HT1080 (cell line): ENCODE measurements at places on chromosomes 2 and 18. TPM values are rescaled to one million over a fixed set of nuclear protein-coding genes. Genes with fewer than 3 reads are reported as not detected.

UGT1A4 gene
- not detected in 2 replicates for total RNA-seq

RIT2 gene
- total RNA-seq: not detected in 2 replicates

DNA sequence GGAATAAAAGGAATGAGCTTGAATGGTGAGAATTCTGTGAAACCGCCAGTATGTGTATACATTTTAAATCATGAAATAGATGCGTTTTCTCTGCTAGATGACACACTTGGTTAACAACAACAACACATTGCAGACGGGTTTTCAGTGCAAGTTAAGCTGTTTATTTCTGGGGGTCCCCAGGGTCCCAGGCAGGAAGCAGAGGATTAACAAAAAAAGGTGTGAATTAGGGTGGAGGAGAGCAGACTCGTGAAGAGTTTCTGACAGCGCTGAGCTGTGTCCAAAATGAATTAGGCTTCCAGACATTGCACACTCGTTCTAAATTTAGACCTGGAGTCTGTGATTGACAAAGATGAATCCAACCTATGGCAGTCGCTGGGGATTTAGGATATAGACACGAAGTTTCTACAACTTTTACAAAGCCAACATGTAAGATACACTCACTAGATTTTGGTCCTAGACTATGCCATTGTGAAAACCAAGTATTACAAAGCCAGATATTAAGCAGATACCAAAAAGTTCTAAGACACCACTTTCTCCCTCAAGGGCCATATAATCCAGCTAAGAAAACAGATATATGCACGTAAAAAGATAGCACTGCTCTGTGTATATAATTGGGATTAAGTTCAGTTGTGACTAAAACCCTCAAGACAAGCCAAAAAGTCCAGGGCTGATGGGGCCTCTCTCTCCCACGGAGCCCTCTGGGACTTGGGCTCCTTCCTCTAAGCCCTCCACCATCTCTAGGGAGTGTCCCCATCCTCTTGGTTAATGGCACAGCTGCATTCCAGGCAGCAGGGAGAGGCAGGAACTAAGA is 120.2 kb downstream of the ACAA2 start:
- DNase-seq: no peak

ANO7 gene
- 0.53 and 2.4 TPM in 2 replicates for total RNA-seq

- DNase-seq: no peak
Observed at GRCh38 chr2:196328088-196328680, 156.8 kb upstream of the STK17B start.

DNA sequence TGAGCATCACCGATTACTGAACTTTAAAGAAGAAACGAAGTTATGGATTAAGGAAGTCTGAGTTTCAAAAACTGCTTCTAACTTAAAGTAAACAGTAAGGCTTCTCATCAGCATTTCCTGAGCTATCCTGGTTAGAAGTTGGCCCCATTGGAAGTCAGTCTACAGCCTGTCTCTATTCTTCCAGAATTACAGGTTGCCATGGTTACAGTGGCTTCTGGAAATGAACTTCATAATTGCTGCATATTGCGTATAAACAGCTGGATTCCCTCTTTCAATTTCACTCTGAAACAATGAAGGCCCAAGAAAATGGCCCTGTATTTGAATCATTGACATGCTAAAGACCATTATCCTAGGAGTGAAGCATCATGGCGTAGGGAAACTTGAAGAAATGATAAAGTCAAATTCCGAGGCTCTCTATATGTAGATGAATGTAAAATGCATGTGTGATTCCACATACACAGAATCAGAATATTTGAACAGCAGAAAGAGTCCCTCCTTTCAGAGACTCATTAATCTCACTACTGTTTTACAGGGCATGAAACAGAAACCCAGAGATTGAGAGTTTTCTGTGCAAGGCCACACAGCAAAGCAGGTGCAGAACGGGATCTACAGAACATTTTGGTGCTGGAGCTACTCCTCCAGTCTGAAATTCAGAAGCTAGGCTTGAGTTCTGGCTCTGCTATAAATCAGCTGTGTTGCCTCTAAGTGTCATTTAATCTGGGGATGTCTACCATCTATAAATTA is 856.4 kb upstream of the CELF4 start:
- DNase-seq: no peak

DNA sequence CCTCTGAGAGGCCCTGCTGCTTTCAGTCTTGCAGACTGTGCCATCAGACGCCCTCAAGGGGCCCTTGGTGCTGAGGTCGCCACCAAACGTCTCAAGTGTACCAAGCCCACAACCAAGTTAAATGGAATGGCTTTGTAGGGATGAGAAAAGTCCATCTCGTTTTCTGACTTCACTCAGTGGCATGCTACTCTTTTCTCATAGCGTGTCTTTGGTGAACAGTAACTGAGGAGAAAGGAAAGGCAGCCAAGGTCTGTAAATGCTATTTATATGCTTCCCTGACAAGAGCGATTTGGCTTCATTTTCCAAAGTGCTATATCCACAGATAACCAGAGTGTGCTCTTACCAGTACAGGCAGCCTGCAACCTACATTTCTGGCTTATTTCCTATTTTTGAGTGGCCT is 123.0 kb downstream of the MTX2 start:
- DNase-seq: no peak

DNA sequence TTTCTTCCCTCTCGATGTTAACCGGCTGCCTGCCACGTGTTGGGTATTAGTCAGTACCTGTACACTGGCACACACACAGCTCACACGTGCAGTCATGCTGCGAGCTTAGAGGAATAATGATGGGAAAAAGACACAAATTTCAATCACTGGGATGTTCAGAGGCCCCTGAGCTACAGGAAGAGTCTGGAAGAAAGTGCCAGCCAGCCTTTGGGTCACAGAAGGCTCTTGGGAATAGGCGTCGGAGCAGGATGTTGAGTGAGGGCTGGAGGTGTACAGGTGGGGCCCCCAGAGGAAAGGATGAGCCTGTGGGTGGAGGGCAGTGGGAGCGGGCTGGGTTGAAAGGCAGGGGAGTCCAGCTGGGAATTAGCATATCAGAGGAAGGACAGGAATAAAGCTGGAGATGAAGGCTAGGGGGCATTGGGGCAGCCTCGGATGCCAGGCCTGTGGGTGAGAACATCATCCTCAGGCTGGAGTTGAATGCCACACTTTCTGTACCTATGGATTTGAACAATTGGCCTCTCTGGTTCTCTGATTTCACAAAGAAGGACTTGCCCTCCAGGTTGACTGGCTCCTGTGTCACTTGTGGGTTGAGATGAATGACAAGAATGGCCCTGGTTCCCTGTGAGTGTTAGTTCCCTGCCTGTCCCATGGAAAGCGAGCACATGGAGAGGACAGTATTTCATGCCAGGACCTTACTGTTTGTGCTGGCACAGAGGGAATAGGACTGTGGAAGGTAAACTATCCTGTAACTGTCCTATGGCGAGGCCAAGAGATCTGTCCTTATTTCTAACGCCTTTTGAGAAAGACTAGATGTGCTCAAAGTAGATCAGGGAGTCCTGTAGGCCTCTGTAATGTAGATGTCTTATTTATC is 40.6 kb downstream of the GREB1 start:
- peak; percentile 52 for DNase-seq
